ENCODE measurements at places on chromosomes 16 and 17. TPM values are rescaled to one million over a fixed set of nuclear protein-coding genes. Genes with fewer than 3 reads are reported as not detected.

DNA sequence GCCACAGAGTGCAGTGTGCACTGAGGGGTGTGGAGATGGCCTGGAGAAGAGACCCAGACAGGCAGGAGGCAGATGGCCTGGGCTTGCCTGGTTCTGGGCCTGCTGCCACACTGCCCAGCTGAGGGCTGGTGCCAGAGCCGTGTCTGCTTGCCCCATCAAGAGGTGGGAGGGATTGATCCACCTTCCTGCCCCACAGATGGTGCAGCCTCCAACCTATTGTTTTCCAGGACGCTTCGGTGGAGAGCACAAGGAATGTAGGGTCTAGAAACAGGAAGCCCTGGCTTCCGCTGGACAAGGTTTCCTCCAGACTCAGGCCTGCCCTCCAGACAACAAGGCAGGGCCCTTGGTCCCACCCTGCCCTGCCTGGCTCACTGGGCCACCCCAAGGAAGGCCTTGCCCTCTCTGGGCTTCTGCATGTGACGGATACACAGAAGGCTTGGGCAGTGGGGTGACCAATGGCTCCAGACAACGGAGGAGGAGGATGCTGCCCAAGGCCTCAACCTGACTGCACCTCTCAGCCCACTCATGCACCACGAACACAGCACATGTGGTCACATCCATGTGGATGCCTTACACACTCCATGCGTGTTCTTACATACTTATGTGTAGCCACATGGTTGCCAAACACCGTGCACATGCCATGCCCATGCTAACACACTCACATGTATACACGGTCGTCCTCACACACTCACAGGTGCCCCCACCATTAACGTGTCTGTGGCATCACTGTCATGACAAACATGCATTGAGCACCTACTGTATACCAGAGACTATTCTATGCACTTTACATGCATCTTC is 6.5 kb upstream of the CDH5 start:
- no peak for DNase-seq

DNA sequence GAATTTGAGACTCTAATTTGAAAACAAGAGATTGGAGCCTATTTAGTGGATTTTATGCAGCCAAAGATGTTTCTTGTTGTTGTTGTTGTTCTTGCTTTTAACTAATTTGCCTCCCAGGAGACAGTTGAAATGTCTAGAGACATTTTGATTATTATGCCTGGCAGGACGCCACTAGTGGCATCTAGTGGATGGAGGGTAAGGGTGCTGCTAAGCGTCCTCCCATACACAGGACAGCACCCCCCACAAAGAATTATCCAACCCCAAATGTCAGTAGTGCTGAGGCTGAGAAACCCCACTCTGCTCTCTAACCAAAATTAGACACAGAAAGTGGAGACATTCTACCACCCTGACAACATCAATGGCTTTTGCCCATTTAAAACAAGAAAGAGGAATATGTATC is 15.4 kb upstream of the HSBP1 start:
- DNase-seq, result no peak

DNA sequence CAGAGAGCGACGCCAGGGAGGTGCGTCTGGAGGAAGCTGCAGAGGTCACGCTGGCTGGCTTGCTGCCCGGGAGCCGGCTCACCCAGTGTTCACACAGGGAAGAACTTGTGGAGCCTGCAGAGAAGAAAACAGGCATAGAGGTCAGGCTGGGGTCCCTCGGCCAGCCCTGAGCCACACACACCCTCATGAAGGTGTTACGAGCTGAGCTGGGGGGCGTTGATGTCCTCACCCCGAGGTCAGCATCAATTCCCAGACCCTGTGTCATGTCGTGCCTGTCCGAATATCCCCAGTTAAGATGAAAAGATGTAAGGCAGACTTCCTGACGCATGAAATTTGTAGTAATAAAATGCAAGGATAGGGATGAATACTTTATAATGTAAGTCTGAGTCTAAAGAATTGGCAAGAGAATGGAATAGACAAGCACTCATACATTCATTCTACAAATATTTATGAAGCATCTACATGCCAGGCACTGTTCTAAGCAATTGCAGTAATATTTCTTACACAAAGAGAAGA is 77.1 kb downstream of the USP31 start:
- DNase-seq, result peak; percentile 42

GRCh38 chr17:32569171-32570080 is 82.6 kb downstream of the CDK5R1 start:
- DNase-seq, result no peak

Gene NT5M
- total RNA-seq, result 2.9 TPM

Gene FNDC8
- not detected for total RNA-seq

- no peak for DNase-seq
Measured at GRCh38 chr16:11967195-11967911, 2.3 kb downstream of the TNFRSF17 start.

GRCh38 chr17:61928101-61928436 is 287 bp upstream of the INTS2 start:
- DNase-seq, result no peak

DNA sequence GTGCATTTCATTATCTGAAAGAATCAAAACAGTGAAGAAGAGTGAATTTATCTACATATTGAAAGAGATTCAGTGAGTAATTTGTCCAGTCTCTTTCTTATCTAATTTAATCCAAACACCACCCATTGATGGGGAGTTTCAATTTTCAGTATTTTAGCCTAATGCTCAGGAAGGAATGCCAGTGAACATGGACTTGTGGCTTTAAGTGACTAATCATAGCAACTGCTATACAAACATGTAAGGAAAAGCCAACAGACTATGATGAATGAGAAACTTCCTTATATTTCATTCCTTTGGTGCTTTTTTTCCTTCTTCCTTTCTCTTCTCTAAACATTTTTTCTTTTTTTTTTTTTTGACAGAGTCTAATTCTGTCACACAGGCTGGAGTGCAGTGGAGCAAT is 885.8 kb downstream of the KCNJ2 start:
- no peak for DNase-seq

DNA sequence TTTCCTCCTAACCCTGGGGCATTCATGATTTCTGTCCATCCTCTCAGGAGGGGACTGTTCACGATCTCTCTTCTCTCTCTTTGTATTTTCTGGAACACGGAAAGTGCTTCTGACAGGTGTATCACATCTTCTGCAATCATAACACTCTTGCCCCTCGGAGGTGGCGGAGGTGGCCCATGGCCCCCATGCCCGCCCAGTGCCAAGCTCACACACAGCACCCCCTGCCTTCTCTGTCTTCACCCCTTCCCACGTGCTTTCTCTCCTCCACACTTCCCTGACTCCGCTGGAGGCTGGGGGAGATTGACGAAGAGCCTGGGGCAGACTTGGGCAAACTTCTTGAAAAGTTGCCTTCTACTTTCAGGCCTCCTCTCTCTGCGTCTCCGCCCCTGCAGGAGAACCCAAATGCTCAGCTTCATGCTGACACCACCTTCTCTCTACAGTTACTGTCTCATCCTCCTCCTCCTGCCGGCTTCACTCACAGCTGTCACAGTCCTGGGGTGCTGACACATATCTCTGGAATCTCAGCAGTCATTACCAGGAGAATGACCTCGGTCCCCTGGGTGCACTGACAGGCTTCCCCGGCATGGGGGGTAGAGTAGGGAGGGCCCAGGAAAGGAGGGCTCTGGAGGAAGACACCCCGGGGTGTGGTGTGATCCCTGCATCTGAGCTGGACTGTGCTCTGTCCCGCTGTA is 127.1 kb downstream of the ENGASE start:
- no peak for DNase-seq

- DNase-seq, result no peak
Measured at GRCh38 chr17:55760643-55761355, 9.9 kb downstream of the PCTP start.

DNA sequence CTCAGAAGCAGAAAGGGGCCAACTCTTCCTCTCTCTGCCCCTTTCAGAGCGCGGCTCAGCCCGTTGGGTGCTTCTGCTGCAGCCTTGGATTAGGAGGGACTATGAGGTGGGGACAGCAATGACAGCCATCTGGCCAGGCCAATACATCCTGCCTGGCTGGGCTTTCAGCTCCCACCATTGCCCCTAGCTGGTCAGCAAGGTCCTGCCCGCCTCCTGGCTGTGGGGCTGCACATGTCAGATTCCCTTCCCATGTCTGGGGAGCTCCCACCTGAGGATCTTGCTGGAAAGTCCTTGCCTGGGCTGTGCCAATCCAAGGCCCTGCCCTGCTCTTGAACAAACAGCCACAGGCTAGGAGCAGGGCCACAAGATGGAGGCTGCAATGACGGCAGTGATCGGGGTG is 8.3 kb downstream of the TRIM65 start:
- no peak for DNase-seq

DNA sequence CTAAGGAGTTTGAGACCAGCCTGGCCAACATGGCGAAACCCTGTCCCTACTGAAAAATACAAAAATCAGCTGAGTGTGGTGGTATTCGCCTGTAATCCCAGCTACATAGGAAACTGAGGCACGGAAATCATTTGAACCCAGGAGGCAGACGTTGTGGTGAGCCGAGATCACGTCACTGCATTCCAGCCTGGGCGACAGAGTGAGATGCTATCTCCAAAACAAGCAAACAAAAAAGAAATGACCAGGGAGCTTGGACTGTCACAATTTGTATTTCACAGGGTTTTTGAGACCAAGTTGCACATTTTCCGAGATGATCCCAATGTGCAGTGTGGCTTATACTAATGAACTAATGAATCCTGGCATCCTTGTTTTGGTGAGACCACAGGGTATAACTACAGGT is 156.5 kb downstream of the SLC39A11 start:
- DNase-seq, result no peak

DNA sequence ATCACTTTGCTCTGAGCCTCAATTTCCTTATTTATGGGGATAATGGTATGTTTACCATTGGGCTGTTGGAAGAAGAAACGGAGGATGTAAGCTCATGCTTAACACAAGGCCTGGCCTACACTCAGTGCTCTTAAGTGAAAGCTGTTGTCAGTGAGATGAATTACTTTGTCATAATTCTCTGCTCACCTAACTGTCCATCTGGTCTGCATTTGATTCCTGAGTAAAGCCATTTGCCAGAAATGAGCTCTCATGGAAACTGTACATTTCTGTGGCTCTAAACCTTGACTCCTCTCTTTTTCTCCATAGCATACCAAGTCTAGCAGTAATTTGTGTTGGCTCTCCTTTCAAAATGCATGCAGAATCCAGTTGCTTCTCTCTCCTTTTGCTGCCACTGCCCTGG is 445.7 kb downstream of the UTP18 start:
- DNase-seq, result no peak

DNA sequence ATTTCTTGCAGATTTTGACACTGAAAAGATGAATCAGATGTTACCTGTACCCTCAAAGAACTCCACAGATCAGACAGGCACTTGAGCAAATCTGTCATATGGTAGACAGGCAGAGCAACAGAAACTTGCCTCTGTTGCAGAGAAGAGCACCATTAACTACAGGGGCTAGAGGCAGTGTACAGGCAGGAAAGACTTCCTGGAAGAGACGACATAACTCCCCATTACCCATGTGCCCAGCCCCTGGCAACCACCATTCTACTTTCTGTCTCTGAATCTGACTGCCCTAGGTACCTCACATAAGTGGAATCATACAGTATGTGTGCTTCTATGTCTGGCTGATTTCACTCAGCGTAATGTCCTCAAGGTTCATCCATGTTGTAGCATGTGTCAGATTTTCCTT is 15.5 kb downstream of the GFOD2 start:
- DNase-seq, result no peak

DNA sequence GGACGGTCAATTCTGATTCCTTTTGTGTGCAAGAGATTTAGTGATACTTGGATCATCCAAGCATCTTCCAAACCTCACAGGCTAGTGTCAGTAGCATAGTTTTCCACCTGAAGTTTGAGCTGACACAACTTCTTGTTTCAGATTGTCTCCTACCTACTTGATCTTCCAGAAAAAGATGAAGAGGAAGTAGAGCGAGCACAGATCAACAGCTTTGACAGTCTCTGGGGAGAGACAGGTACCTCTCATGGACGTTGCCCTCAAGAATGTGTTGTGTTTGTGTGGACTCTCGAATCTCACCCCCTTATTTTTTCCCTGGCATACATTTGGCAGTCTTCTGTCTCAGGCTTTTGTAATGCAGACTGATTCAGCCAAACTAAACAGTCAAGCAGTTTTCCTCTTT is 47.4 kb downstream of the CYB561 start:
- no peak for DNase-seq

Gene SOST
- not detected for total RNA-seq

DNA sequence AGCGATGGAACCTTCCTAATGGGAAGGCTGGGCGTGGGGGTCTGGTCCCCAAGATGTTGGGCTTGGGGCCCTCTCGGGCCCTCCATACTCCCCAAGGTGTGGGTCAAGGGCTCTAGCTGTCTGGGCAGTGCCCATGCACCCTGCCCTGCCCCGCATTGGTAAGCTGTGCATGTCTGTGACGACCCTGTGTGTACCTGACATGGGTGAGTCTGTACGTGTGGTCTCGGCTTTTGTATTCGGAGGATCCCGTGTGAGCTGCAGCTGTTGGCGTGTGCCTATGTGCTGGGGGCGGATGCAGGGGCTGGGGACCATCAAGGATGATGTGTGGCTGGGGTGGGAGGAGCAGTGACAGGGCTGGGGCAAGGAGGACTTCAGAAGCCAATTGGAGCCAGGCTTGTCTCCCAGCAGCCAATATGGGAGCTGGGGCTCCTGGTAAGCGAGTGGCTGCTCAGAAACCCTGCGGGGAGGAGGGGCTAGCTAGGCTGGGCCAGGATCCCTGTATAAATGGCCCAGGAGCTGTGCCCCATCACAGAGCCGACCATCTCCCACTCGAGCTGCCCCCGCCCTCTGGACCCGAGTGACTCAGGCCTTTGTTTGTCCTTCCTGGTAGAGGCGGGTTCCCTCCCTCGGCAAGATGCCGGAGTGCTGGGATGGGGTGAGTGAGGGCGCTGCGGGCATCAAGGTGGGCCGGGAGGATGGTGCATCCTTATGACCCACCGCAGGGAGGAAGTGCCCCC is at the start of gene NDRG4:
Gene NDRG4, plus strand, starts transcription at position 529 of the 737 bp plus-strand sequence. Its CDS starts 106 bp downstream, at position 635.
- DNase-seq, result no peak
